ENCODE measurements at places on chromosomes 2 and 18. TPM values are rescaled to one million over a fixed set of nuclear protein-coding genes. Genes with fewer than 3 reads are reported as not detected.

Gene MAP3K19
- not detected for total RNA-seq

Gene RESP18
- not detected for total RNA-seq

Gene SFTPB
- total RNA-seq = not detected

Gene ST6GAL2
- total RNA-seq = under 0.01 TPM

Gene RHOB
- 48.9 TPM for total RNA-seq

Gene WDR33
- total RNA-seq = 35.6 TPM

Gene UGT1A3
- not detected for total RNA-seq

Gene ZNF532
- 19.5 TPM for total RNA-seq

Gene MARCO
- total RNA-seq = under 0.01 TPM

Gene ABCB6
- 30.9 TPM for total RNA-seq

Gene NAT8
- not detected for total RNA-seq

Gene PLEK
- not detected for total RNA-seq

Gene DUSP2
- total RNA-seq = 0.37 TPM

Gene LCT
- not detected for total RNA-seq

Gene RAB6C
- not detected for total RNA-seq

Gene POTEI
- total RNA-seq = not detected

Gene SLC39A10
- total RNA-seq = 25.7 TPM

Gene LOXHD1
- total RNA-seq = not detected

Gene ZC3H6
- total RNA-seq = 2.7 TPM

Gene ADRA2B
- not detected for total RNA-seq

Gene HPCAL1
- 87.2 TPM for total RNA-seq
